ENCODE measurements at places on chromosomes 13 and 19. TPM values are rescaled to one million over a fixed set of nuclear protein-coding genes. Genes with fewer than 3 reads are reported as not detected.

DNA sequence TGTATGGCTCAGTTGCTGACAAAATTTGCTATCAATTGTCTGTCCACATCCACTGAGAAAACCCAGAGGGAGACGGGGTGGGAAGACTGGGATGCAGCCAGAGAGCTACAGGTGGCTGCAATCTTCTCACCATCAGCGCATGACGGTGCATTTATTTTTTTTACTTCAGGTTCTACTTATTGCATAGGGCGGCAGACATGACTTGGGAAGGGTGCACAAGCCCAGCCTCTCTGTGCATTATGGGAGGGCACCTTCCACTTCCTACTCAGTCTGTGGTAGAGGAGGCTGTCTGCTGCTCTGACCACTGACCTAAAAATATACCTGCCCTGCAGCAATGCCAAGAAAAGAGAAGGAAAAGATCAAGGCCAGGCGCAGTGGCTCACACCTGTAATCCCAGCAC is 73.1 kb downstream of the ABCC4 start:
- no peak overlapping the region for H3K27ac ChIP-seq
- no peaks in the 10 kb centered on the region for H3K36me3 ChIP-seq
- no peak overlapping the region for H3K4me3 ChIP-seq
- peaks cover 12% of the 10 kb centered on the region for H3K4me1 ChIP-seq
- no peaks in the 10 kb centered on the region for H3K27me3 ChIP-seq

Gene LRG1
- 0.24 TPM for total RNA-seq

Gene ATXN8OS
- not detected for total RNA-seq

- H3K4me1 ChIP-seq, result peaks cover 7% of the 10 kb centered on the region
- peaks cover 39% of the 10 kb centered on the region for H3K36me3 ChIP-seq
- H3K27me3 ChIP-seq, result no peaks in the 10 kb centered on the region
- DNase-seq, result no peak
- peak overlapping the region; percentile 93 for H3K27ac ChIP-seq
Measured at GRCh38 chr19:52896431-52897137, 851 bp downstream of the ZNF320 start.

DNA sequence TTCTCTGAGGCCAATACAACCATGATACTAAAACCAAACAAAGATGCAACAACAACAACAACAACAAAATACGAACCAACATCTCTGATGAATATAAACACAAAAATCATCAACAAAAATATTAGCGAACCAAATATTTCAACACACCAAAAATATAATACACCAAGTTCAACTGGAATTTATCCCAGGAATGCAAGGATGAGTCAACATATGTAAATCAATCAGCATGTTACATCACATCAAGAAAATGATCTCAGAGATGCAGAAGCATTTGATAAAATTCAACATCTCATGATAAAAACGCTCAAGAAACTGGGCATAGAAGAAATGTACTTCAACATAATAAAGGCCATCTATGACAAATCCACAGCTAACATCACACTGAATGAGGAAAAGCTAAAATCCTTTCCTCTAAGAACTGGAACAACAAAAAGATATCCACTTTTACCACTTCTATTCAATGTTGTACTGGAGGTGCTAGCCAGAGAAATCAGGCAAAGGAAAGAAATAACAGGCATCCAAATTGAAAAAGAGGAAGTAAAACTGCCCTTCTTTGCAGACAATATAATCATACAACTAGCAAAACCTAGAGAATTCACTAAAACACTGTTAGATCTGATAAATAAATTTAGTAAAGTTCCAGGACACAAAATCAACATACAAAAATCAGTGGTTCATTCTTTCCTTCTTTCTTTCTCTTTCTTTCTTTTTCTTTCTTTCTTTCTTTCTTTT is 2448.7 kb upstream of the PCDH20 start:
- no peaks in the 10 kb centered on the region for H3K27me3 ChIP-seq
- no peak for DNase-seq
- no peaks in the 10 kb centered on the region for H3K4me1 ChIP-seq
- no peak overlapping the region for H3K4me3 ChIP-seq

Gene PSMC4
- total RNA-seq, result 192 TPM

Gene TMEM38A
- 0.83 TPM for total RNA-seq

Gene C19orf33
- total RNA-seq, result not detected

DNA sequence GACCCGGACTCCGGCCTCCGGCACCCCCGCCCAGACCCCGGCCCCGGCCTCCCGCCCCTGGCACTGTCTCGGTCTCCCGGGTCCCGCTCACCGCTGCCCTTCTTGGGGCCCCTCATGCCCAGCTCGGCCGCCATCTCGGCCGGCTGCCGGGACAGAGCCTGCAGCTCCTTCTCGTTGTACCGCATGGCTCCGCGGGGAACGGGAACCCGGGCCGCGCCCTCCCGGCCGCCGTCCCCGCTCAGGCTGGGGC is 140 bp downstream of the PLEKHJ1 start:
- no peak for DNase-seq
- peaks cover 54% of the 10 kb centered on the region for H3K36me3 ChIP-seq
- H3K4me1 ChIP-seq, result peaks cover 50% of the 10 kb centered on the region

DNA sequence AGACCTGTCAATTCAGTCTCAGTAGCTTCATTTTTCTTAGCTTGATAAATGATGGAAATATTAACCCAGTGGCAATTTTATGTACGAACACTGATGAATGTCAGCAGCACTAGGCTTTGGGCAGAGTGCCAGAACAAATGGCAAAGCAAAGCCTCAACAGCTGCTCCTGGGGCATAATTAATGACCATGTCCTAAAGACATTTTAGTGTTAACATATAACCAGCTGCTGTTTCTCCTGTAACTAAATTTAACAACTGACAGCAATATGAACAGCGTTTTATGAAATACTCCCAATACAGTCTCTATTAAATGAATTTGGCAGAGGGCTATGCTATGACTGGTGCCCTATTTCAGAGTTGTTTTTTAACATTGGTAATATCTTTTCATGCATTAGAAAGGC is 47.1 kb downstream of the ZNF568 start:
- H3K27me3 ChIP-seq, result no peaks in the 10 kb centered on the region
- no peak overlapping the region for H3K4me3 ChIP-seq
- no peak for DNase-seq
- H3K4me1 ChIP-seq, result no peaks in the 10 kb centered on the region
- no peak overlapping the region for H3K27ac ChIP-seq
- H3K36me3 ChIP-seq, result no peaks in the 10 kb centered on the region

- no peak overlapping the region for H3K27ac ChIP-seq
- peak overlapping the region; percentile 89 for H3K4me3 ChIP-seq
- H3K4me1 ChIP-seq, result peaks cover 6% of the 10 kb centered on the region
- no peaks in the 10 kb centered on the region for H3K27me3 ChIP-seq
Measured at GRCh38 chr19:32403291-32403995, 2.1 kb upstream of the DPY19L3 start.

- H3K27ac ChIP-seq, result no peak overlapping the region
- H3K36me3 ChIP-seq, result no peaks in the 10 kb centered on the region
- peaks cover 44% of the 10 kb centered on the region for H3K27me3 ChIP-seq
- H3K4me1 ChIP-seq, result peaks cover 5% of the 10 kb centered on the region
- DNase-seq, result no peak
- H3K4me3 ChIP-seq, result no peak overlapping the region
Measured at GRCh38 chr19:40553885-40554857, 22.5 kb upstream of the SHKBP1 start.

Measured in activated CD4-positive, alpha-beta T cell treated with anti-CD3 and anti-CD28 coated beads, Interleukin-2, amount 10 ng/mL, durations not matched to agents 24 days and 14 days (primary cell).